ENCODE measurements at places on chromosomes 2 and 18.

DNA sequence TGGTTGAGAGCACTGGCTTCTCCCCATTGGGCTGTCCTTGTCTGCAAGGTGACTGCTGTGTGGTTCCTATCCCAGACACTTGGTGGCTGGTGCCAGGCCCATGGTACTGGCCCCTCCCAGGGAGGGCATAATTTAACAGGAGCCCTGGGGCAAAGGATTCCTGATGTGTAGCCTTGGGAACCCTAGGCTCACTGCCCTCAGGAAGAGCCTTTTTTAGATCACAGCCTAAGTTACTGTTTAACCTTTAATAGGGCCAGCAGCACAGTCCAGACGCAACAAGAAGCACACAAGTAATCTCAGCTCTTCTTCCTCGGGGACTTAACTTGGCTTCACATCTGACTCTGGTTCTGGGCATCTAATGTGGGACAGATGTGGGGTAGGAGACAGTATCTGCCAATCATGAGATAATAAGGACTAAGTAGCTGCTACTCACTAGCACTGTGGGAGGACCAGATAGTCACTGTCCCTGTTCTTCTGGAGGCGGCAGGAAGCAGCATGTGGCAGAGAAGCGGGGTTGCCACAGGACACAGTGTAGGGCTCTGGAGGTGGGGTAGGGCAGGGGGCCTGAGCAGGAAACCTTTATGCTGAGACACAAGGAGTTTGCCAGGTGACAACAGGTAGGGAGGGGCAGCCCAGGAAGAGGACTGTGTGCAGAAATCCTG lies 136.3 kb downstream of the TMEM17 start:
- no peak for DNase-seq

- no peak for DNase-seq
Observed at GRCh38 chr2:66489436-66489835, 54.5 kb downstream of the MEIS1 start.

GRCh38 chr18:62105376-62105775 lies 81.5 kb downstream of the PIGN start:
- no peak for DNase-seq

GRCh38 chr2:229417176-229417575 lies 146.1 kb upstream of the PID1 start:
- DNase-seq, result no peak

DNA sequence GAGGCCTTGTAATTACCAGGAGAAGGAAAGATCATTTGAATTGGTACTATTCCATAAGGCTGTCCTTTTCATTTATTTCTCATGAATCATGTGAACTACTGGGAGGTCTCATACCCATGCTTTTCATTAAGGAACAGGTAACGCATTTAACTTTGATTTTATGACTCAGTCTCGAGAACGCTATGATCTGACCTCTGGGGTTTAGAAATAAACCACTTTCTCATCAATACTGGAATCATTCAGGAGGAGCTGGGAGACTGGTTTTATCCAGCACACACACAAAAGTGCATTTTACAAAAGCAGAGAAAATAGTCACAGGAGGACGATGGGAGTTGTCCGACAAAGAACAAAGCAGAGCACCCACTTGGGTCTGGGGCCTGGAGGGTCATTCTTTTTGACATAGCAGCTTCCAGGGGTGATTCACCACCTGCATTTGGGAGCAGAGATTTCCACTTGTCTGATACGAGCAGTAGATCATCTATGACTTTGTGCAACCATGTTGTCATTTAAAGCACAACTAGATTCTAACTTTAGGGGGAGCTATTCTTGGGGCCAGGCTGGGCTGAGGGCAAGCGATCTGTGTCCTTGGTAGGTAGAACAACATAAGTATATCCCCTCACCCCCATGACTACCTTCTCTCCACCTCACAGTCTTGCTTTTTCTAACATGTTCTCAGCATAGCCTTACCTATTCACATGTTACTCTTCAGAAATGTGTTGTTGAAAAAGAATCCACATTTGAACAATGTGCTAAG lies 95.9 kb upstream of the SCG2 start:
- DNase-seq, result no peak

GRCh38 chr2:128196471-128196931 lies 105.5 kb downstream of the UGGT1 start:
- DNase-seq, result no peak

DNA sequence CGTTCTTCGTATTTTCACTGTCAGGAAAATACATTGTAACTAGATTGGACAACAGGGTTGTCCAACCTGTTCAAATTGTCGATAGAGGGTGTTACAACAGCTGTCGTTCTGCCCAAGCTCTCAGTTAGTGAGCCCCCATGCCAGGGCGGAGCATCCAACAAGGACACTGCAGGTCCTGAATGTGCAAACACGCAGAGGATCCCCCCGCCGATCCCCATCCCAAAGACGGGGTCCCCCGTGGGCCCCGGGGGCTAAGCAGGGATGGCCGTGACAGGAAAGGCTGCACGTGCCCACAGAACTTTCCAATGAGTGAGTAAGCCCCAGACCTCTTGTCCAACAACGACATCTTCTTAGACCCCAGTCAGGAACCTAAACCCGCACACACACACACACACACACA lies 140.8 kb downstream of the PXDN start:
- no peak for DNase-seq

GRCh38 chr18:48049757-48050156 lies 119.3 kb upstream of the SMAD2 start:
- DNase-seq, result no peak

GRCh38 chr2:235674146-235674545 lies 180.3 kb downstream of the AGAP1 start:
- no peak for DNase-seq

DNA sequence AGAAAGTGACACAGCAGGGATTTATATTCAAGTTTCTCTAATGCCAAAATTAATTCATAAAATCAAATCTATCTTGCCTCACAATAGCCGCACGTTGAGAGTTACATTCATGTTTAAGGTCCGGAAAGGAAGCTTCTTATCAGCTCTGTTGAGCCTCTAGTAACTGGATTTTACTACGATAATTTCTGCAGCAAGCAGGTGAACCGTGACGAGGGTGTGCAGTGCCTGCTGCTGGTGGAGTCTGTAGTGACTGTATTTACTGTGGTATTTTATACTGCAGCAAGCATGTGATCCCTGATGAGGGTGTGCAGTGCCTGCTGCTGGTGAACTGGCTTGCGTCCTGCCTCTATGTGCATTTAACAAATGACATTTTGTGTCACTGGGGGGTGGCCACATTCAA lies 120.0 kb downstream of the SNTG2 start:
- no peak for DNase-seq

- no peak for DNase-seq
Observed at GRCh38 chr2:99662761-99663341, 173.0 kb upstream of the REV1 start.

GRCh38 chr2:41698678-41699422 lies 349.0 kb upstream of the PKDCC start:
- no peak for DNase-seq

DNA sequence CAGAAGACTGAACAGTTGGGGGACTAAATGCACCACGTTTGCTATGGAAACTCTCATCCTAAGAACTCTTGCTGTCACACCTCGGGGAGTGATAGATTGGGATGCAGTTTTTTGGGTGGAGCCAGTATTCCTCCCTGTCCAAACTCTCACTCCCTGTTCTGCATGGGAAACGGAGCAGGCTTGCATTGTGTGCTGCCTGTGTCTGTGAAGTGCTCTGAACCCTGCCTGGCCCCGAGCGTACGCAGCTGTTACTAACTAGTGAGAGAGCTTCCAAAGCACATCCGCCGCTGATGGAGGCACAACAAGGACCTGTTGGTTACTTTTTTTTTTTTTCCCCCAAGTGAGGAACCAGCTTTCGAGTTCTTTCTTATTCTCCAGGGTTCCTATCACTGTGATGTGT lies 195.5 kb downstream of the ANAPC1 start:
- no peak for DNase-seq

DNA sequence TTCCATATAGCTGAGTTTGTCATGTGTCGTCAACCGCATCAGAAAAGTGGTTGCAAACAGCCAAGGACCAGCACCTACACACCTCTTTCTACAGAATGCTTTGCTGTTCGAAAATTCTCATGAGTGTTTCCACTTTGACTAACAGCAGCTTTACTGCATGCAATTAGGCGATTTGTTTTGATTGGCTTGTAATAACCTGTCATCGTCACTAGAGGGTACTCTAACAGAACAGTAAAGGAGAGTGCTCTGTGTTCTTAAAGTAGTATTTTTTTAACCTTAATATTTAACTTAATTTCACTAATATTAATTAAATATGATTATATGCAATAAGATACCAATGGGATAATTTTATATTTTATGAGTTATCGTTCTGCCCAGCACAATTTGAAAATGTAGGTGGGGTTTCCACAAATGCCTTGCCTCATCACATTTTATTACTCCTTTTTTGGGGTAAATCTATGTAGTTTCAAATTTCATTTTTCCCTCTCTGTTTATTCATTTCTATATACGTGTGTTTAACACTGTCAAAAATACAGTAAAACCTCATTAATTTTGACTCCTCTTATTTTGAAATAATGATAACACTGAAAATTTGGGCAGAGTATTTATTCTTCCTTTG lies 502.2 kb downstream of the NRXN1 start:
- DNase-seq, result peak; percentile 6

- DNase-seq, result no peak
Observed at GRCh38 chr2:18441583-18441982, 118.9 kb downstream of the RDH14 start.

DNA sequence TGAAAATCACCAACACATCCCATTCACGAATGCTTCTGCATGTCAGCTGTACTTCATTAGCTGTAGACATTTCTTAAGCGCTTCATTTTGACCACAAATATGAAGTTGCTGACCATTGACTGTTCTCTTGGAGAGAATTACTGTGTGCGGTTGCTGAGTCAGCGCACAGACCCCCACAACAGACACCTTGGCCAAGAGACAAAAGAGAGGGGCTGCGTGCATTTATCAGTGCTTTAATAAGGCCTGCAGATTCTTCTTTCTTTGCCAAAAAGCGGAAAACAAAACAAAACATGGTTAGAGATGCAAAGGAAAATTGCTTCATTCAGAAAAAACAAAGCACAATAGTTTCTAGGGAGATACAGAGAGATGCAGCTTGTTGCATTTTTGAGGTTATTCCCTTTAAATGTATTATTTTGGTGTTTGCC lies 174.7 kb downstream of the ACKR3 start:
- no peak for DNase-seq

- no peak for DNase-seq
Observed at GRCh38 chr2:2014251-2014771, 270.0 kb upstream of the PXDN start.

- DNase-seq, result no peak
Observed at GRCh38 chr2:235847576-235847975, 320.6 kb downstream of the GBX2 start.

- DNase-seq, result no peak
Observed at GRCh38 chr2:64934530-64934929, 54.7 kb upstream of the SLC1A4 start.

GRCh38 chr18:51751901-51752300 lies 554.4 kb upstream of the MEX3C start:
- no peak for DNase-seq

GRCh38 chr18:78856569-78857313 lies 122.9 kb upstream of the SALL3 start:
- no peak for DNase-seq

DNA sequence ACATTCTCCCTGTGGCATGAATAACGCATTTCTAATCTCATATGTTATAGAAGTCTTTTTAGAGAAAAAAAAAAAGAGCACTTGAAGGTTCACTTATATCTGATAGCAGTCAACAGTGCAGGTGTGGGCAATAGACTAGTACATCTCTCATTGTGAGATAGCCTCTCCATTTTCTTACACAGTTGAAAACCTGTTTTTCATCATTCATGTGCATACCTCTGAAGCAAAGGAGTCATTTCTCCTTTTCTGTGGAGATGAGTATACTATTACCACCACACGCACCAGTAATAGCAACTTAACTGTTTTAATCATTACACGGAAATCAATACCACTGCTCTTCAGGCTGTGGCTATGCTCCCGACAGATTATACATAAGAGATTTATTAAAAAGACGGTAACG lies 1653.3 kb upstream of the TMEFF2 start:
- no peak for DNase-seq

DNA sequence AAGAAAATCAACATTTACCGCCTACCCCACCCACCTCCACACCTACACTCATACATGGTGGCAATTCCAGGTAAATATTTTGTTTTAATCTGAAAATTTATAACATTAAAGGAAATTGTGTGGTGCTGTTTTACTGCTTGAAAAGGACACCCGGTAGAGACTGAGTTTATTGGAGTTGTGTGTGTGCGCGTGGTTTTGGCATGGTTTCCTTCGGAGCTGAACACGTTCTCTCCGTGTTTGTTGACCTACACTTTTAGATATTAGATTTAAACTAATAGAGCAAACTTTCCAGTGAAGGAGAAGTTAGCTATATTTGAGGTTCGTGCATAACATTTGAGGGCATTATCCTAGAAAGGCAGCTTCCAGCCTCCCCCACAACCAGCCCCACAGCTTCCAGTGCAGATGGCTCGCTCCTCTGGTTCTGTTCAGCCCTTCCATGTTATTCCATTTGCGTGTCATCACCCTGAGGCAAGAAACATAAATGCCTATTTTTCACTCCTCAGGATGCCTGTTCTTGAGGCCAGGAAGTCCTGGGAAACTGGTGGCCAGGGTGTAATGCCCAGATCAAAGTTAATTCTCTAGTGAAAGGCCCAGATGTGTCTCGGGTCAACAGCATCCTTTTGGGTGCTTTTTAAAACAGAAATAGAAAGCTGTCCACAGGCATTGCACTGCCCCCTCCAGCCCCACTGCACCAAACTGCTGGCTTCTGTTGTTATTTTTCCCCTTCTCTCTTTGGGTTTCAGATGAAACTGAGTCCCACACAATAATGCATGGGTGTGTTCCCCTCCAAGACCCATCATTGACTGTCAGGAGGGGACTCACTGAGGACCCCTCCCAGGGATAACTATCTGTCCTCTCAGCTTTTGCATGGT lies 190.2 kb downstream of the SETBP1 start:
- DNase-seq, result no peak

GRCh38 chr18:47286776-47287410 lies 35.4 kb upstream of the SKOR2 start:
- no peak for DNase-seq

- DNase-seq, result no peak
Observed at GRCh38 chr2:137769406-137769805, 194.9 kb upstream of the HNMT start.

GRCh38 chr2:99607454-99607853 lies 117.6 kb upstream of the REV1 start:
- no peak for DNase-seq

GRCh38 chr2:155357172-155357571 lies 658.7 kb downstream of the KCNJ3 start:
- no peak for DNase-seq

DNA sequence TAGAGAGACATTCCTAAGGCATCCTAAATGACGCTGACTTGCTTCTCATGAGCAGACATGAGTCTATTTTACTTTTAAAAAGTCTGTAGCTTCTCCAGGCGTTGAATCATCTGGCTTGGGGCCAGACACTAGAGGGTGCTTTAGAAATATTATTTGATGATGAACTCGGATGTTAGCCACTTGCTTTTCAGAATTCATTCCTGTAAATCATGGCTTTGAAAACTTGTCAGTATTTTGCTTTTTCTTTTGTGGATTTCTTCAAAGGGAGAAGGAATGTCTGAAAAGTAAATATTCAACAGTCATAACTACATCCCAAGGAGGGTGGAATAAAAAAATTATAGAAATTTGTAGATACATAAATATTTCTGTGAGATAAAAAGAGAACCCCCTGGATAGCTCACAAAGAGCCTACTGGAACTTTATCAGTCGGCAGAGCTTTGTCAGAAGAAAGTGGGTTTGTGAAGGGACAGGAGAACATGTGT lies 370.8 kb downstream of the OSR1 start:
- no peak for DNase-seq

Data from CD4-positive, alpha-beta memory T cell (primary cell).